NCI-H510A treated with DMSO at 0.1 percent for 48 hours (cell line): ENCODE measurements at places on chromosomes 7 and 10.
A peak's percentile ranks its signal among the peaks of the same experiment; 100 is the strongest.

DNA sequence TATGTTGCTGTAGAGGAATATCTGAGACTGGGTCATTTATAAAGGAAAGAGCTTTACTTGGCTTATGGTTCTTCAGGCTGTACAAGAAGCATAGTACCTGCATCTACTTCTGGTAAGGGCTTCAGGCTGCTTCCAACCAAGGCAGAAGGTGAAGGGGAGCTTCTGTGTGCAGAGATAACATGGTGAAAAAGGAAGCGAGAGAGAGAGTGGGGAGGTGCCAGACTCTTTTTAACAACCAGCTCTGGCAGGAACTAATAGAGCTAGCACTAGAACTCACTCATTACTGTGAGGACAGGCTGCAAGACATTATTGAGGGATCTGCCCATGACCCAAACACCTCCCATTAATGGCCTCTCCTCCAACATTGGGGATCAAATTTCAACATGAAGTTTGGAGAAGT is 94.5 kb downstream of the KIF20B start:
- no peak for DNase-seq

- DNase-seq = no peak
These were observed 99.6 kb downstream of the LHPP start for GRCh38 chr10:124561206-124561605.

GRCh38 chr7:39507866-39508551 is 58.2 kb upstream of the YAE1 start:
- DNase-seq = no peak

DNA sequence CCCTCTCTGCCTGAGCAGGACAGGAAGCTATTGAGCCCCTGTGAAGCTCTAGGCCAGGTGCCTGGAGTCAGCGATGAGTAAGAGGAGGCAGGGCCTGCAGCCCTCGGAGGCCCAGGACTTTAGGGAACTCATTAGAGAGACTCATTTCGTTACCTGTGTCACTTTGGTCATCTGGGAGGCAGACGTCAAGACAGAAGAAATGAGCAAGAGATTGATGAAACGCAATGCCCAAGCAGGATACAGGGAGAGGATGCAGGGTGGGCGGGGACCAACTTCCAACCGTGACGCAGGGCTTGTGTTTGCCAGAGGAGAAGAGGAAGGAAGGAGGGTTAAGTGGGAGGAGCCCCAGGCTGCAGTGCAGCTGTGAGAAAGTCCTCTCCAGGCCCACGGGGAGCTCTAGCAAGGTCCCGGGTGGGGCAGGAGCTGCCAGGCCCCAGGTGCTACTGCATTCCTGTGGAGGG is 26.4 kb upstream of the GNA12 start:
- peak; percentile 82 for DNase-seq

- no peak for DNase-seq
These were observed 123.4 kb upstream of the ZNF92 start for GRCh38 chr7:65250216-65250615.

- no peak for DNase-seq
These were observed 444.2 kb upstream of the NPVF start for GRCh38 chr7:25672496-25672895.

- DNase-seq = no peak
These were observed 311.8 kb downstream of the PTPRN2 start for GRCh38 chr7:158275711-158276413.

- DNase-seq = no peak
These were observed 266.6 kb downstream of the DGKB start for GRCh38 chr7:14635955-14636354.

DNA sequence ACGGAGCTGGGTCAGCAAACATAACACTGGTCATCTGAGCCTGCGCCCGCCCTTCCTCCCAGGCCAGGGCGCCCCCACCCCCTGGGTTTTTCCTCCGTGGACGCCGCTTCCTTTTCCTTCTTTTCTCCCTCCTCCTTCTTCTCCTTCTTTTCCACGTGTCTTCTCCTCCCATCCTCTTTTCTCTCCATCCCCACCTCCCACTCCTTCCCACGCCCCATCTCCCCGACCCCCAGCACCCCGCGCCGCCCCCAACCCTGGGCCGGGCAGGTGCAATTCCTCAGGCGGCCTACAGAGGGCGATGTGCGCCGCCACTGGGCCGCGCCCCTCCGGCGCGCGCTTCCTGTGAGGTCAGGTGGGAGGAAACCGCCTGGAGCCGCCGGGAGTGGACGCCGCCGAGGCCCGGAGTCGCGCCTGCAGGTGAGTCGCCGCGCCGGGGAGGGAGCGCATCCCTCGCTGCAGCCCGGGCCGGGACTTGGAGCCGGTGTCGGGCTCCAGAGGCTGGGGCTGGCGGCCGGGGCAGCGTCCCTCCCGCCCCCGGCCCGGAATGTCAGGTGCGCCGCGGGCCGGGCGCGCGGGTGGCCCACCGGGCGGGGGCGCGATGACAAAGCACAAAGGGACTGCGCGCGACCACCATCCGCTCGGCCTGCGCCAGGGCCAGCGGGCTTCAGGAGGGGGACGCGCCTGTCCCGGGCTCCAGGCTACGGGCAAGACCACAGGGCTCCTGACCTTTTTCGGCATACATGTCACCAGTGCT is at the start of gene FAM241B:
Gene FAM241B (plus strand): TSS at position 351 of the 754 bp plus-strand sequence. CDS start 1,497 bp downstream, outside the sequence.
- peak; percentile 64 for DNase-seq

- DNase-seq = no peak
These were observed 72.3 kb downstream of the ZRANB1 start for GRCh38 chr10:125014086-125014830.

- no peak for DNase-seq
These were observed 66.5 kb downstream of the DIP2C start for GRCh38 chr10:623014-623413.

- DNase-seq = no peak
These were observed 6.8 kb downstream of the PON2 start for GRCh38 chr7:95427914-95428516.

GRCh38 chr10:11875494-11876281 is 52.5 kb downstream of the PROSER2 start:
- no peak for DNase-seq

- DNase-seq = no peak
These were observed 17.7 kb upstream of the CFAP46 start for GRCh38 chr10:132960071-132960472.

DNA sequence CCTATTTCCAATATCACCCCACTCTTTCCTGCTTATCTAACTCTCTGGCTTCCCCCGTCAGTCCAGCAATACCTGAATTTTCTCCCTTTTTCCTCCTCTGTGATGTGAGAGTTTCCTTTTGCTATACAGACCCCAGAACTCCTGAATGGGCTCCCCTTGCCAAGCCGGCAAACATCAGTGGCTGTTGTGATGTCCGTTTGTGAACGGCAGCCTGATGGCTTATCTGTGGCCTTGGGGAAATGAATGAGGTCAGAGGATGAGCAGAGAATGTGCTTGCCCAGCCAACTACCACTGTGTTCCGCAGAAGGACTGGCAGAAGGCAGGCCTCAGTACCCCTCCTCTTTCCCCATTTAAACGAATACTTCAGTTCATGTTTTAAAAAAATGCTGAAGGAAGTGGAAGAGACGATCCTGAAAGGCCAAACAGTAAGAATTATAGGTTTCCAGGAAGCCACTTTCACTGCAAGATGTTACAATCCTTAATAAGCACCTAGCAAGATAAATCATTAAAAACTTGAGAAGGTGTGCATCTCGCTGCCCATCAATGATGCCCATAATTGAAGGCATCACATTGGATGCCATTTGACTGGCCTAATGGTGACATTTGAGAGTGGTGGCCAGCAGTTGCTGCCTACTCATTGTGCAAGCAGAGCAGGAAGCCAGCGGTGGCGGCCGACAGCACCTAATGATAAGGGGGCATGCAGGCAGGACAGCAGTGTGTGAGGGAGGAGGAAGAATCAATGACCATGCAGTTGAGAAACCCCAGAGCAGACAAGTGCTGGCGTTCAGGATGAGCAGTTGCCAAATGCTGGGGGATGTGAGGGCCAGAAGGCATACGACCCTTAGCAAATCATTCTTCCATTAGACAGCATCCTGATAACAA is 31.5 kb downstream of the SLC18A2 start:
- no peak for DNase-seq

- DNase-seq = no peak
These were observed 286.0 kb downstream of the TWIST1 start for GRCh38 chr7:18831419-18831818.

DNA sequence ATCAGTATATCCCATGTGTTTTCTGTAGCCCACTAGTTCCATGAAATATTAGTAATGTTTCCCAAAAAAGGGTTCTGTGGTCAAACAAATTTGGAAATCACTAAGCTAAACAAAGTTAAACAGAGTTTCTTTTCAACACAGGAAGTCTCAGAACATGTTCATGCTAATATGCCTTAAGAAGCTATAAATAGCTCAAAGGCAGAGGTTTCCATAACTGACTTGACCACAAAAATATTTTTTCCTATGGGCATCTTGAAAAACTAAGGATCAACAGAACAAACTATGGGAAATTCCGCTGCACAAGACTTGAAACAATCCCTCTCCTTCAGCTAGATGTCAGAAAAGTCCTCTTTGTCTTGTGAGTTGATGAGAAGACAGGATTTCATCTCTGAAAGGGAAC is 59.7 kb downstream of the SEM1 start:
- no peak for DNase-seq

- no peak for DNase-seq
These were observed 461.9 kb upstream of the KLF6 start for GRCh38 chr10:4246881-4247358.

DNA sequence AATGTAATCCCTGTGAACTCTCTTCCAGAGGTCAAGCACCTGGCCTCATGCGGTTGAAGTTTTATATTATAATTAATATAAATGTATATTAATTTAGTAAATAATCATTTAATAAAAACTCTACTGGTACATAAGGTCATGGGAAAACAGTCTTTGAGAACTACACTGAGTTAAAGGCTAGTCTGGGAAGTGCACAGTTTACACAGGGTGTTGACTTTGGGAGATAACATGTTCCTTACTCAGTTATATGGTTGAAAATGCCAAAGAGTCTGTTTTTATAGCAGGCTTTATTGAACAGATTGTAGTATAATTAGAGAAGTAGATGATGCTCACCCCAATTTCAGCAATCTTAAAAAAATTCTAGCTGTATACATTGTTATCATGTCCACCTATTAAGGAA is 735.9 kb downstream of the GATA3 start:
- DNase-seq = no peak

GRCh38 chr10:97047788-97048187 is 138.0 kb downstream of the SLIT1 start:
- no peak for DNase-seq

DNA sequence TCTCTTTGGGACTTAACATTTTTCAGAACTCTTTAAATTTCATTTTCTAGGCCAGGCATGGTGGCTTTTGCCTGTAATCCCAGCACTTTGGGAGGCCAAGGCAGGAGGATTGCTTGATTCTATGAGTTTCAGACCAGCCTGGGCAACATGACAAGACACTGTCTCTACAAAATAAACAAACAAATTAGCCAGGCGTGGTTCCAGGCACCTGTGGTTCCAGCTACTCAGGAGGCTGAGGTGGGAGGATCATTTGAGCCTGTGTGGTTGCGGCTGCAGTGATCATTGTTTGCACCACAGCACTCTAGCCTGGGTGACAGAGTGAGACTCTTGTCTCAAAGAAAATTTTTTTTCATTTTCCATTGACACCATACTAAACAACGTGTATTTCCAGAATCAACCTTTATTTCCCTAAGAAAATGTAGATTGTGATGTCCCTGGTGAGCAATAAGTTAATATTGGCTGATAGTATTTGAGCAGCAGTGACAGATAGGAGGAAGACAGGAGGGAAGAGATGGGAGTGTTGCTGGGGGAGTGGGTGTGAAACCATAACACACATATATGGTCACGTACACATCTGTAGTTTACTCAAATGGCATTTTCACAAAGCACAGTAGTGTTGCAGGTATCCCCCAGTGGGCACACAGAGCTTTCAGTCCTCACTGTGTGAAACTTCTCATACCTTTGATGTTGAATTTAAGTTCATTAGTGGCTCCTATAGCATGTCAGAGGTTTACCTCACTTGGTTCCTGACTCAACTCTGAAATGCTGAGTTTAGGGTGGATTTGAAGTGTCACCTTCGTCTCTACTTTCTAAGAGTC is 205.6 kb downstream of the AUTS2 start:
- no peak for DNase-seq

DNA sequence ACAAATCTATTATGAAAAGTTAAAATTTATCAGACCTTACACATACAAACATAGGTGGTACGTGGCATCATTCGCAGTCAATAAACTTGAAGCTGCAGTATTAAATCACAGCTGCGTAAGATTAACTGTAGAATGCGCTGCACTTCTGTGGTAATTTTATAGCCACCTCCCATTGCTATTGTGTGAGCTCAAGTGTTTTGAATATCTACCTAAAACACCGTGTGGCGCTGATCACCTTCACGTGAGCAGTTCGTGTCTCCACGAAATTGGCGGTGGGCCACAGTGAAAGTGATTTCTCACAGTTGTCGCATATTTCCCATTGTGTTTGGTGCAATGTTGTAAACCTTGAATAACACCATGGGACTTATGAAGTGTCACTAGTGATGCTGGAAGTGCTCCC is 102.8 kb downstream of the PLPP4 start:
- no peak for DNase-seq

DNA sequence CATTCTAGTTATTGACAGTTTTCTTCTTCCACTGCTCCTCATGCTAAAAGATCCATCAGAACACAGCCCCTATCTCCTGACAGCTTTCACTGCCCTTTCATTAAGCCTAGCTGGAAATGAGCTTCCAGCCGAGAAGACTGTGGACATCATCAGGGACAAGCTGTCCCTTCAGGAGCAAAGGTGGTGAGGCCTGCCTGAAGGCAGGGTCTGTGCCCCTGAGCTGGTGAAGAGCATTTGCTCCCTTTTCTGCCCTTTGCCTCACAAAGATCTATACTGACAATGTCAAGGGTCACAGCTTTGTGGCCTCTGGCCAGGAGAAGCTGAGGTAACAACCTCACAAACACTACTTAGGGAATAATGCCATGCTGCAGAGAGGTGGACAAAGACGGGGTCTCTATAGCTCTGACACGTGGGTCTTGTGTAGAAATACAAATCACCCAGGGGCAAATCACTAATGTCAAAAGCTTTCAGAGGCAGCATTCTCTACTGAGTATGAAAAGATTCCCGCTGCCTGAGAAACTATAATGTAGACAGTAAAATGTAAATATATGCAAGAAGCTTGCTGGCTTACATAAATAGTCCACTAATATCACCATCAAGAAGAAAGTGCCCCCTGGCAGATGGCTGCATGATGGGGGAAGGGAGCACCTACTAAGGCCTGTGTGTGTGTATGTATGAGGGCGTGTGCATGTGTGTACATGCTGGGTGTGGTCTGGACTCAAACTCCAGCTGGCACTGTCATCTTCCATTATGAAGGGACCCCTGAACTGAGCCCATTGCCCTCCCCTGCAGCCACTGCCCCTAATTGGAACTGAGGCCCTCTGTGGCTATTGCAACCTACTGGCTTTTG is 55.8 kb downstream of the HBP1 start:
- no peak for DNase-seq

GRCh38 chr10:95756041-95756761 is at the start of gene ENTPD1:
Gene ENTPD1 (plus strand): TSS chr10:95756163. CDS start chr10:95756240, 77 bp downstream.
- DNase-seq = no peak
